Karpas-422 (cell line): ENCODE measurements at places on chromosomes 7 and 10. TPM values are rescaled to one million over a fixed set of nuclear protein-coding genes. Genes with fewer than 3 reads are reported as not detected.

STAG3 gene
- 8.1 and 22.1 TPM in 2 replicates for total RNA-seq

SFMBT2 gene
- total RNA-seq: 28.8 and 41.5 TPM in 2 replicates

- no peaks in the 10 kb centered on the region for H3K36me3 ChIP-seq
- no peak overlapping the region for H3K4me3 ChIP-seq
- DNase-seq: no peak
- H3K27me3 ChIP-seq: no peaks in the 10 kb centered on the region
- H3K4me1 ChIP-seq: no peaks in the 10 kb centered on the region
- H3K27ac ChIP-seq: no peak overlapping the region
Measured at GRCh38 chr10:2589196-2589595, 478.2 kb upstream of the PFKP start.

GRCh38 chr10:43867667-43868565 is 219.2 kb upstream of the ZNF32 start:
- no peak overlapping the region for H3K4me3 ChIP-seq
- peaks cover 18% of the 10 kb centered on the region for H3K4me1 ChIP-seq
- no peaks in the 10 kb centered on the region for H3K36me3 ChIP-seq
- no peaks in the 10 kb centered on the region for H3K27me3 ChIP-seq
- DNase-seq: no peak

- H3K27me3 ChIP-seq: no peaks in the 10 kb centered on the region
- H3K36me3 ChIP-seq: no peaks in the 10 kb centered on the region
- peak; percentile 74 for DNase-seq
- H3K4me3 ChIP-seq: no peak overlapping the region
- H3K4me1 ChIP-seq: no peaks in the 10 kb centered on the region
Measured at GRCh38 chr10:92387289-92387940, 96.4 kb downstream of the MARCHF5 start.

GRCh38 chr10:102741726-102742237 is 2.0 kb upstream of the WBP1L start:
- H3K4me1 ChIP-seq: peaks cover 15% of the 10 kb centered on the region
- no peak for DNase-seq
- H3K36me3 ChIP-seq: peaks cover 3% of the 10 kb centered on the region; the same call in 1 of the 2 replicates
- H3K27me3 ChIP-seq: no peaks in the 10 kb centered on the region
- no peak overlapping the region for H3K27ac ChIP-seq
- no peak overlapping the region for H3K4me3 ChIP-seq

- no peak for DNase-seq
- no peaks in the 10 kb centered on the region for H3K4me1 ChIP-seq
- no peaks in the 10 kb centered on the region for H3K27me3 ChIP-seq
- no peak overlapping the region for H3K4me3 ChIP-seq
- no peaks in the 10 kb centered on the region for H3K36me3 ChIP-seq
- H3K27ac ChIP-seq: no peak overlapping the region
Measured at GRCh38 chr10:117946525-117947070, 100.1 kb downstream of the RAB11FIP2 start.

DNA sequence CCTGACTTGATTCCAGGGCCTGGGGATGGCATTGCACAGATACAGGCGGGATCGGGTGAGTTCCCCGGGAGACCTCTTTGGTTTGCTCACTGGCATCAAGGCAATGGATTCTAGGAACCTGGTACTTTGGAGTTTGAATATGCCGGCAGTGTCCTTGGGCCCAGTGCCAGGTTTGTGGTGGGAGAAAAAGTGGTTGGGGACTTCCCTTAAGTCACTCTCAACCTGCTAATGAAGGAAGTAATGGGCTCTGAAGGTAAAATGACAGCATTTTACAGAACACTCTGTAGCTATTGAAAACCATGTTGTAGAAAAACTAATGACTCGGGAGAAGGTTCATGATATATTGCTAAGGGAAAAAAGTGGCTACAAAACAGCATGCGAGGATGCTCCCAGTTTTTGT is 129.9 kb downstream of the CFAP58 start:
- DNase-seq: no peak
- no peak overlapping the region for H3K27ac ChIP-seq
- H3K36me3 ChIP-seq: no peaks in the 10 kb centered on the region
- H3K27me3 ChIP-seq: no peaks in the 10 kb centered on the region
- H3K4me3 ChIP-seq: no peak overlapping the region

GRCh38 chr10:59801171-59801570 is 47.9 kb upstream of the MRLN start:
- H3K36me3 ChIP-seq: peaks cover 60% of the 10 kb centered on the region
- H3K27ac ChIP-seq: no peak overlapping the region
- no peak for DNase-seq
